CD4-positive, alpha-beta T cell treated with Interleukin-21 for 1 hour (primary cell): ENCODE measurements at places on chromosomes 3 and 15.

- no peak for DNase-seq
Observed at GRCh38 chr15:71011503-71012155, 103.6 kb upstream of the THSD4 start.

DNA sequence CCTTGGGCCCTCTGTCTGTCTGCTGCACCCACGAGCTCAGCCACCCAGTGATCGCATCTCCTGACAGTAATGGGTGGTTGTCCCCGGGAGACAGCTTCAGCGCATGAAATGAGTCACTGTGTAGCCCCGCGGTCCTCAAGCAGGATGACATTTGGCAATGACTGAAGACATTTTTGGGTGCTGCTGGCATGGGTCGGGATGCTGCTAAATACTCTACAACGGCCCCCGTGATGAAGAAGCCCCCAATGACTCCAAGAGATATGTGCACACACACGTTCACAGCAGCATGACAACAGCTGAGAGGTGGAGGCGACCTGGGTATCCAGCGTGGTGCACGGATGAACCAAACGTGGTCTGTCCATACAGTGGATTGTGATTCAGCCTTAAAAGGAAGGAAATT is 17.4 kb upstream of the ZXDC start:
- DNase-seq: no peak

DNA sequence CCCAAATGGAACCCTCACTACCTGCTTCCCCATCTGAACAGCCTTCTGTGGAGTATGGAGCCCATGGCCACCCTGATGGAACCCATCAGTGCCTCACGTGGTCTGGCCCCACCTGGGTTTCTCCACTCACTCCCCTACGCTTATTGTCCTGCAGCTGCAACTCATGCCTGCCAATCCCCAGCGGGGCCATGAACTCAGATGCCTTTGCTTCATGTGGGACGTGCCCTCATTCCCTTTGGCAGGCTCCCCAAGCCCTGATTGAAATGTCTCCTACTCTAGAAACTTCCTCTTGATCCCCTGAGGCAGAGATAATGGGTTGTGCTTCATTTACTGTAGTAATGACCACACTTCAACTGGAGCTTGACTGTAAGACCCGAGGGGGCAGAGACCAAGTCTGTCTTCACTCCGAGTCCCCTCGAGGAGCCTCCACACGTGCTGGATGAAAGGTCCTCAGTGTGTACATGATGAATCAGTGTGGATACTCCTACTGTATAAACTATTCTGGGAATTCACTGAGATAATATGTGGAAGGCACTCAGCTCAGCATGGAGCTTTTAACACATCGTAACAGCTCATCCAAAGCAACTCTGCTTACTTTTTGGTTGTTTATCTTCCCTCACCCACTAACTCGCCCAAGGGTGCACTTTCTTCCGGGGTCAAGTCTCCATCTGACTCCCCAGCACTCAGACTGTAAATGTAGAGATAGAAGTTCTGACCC is 232.8 kb upstream of the BHLHE40 start:
- DNase-seq: no peak

DNA sequence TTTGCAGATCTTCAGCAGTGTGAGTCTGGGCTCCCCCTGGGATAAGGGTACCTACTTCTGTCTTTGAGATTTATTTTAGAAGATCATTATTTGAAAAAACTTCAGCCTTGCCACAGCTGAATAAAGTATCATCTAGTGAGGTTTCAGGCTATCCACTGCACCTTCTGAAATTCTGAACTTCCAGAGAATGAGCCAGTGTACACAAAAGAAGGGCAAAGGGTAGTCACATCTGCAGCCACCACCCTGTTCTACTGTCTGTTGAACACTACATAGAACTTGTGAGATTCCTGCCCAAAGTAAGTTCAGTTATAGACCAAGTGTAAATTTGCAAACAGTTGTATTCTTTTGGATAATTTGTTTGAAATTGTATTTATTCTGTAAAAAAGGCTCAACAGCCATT is 38.0 kb upstream of the PTPN23 start:
- DNase-seq: no peak

DNA sequence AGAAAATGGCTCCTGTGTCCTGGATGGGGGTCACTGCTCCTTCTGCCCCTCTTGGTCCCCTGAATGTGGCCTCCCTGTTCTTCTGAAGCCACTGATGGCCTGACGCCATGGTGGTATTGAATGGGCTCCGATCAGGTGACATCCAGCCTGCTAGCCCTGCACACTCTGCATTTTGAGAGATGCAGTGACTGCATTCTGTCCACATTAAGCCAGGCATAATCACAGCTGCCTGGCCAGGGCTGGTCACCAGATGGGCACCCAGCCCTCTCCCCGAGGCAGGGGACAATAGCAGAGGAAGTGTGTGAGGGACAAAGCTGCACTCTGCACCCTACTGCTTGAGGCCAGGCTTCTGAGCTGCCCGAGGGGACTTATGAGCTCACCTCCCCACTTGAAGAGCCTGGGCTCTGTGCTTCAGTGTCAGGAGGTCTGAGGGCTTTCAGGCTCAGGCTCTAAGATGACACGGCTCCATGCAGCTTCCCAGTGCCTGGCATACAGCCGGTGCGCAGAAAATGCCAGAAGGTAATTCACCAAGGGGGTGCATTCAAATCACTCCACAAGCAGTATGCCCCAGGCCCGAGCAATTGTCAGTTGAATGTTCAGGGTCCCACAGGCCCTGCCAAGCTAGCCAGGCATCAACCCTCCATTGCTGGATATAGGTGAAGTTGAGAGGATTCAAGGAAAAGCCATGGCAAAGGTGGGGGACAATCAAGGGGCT is 56.8 kb downstream of the WNT7A start:
- no peak for DNase-seq

- no peak for DNase-seq
Observed at GRCh38 chr3:80014576-80014975, 246.8 kb upstream of the ROBO1 start.

GRCh38 chr15:90709278-90709677 is 7.9 kb upstream of the BLM start:
- DNase-seq: no peak

DNA sequence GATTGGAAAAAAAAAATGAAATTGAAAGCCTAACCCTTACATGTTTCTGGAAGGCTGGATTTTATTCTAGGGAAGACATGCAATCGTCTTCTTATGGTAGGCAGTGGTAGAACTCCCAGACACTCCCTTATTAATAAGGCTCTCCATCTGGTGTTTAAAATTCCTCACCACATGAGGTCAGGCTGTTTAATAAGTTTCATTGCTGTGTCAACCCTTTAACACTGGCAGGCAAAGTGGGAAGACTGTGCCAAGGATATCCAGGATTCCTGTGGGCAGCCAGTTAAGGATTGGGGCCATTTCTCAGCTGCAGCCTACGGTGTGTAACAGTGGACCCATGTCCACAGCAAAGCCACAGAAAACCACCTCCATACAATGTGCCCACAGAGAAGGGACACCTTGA is 225.5 kb upstream of the CHRM5 start:
- no peak for DNase-seq

DNA sequence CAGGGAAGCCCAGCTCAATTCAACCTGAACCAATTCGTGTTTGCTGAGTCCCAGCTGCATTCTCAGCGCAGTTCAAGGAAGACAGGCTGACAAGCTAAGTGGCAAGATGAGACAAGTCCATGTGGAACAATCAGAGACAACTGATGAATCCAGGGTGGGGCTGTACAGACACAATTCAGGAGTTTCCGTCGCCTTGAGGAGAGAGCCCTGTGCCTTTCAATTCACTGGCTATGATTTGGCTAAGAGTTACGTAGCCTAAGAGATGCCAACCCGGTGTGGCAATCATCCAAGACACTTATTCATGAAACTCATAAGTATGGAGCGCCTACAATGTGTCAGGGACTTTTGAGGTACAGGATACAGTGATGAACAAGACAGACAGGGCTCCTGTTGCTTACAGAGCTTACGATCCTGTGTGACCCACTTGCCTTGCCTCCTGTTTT is 15.5 kb upstream of the ZBED2 start:
- peak; percentile 13 for DNase-seq

- DNase-seq: no peak
Observed at GRCh38 chr3:102074946-102075345, 225.6 kb downstream of the NFKBIZ start.

GRCh38 chr3:143786219-143787191 is 61.8 kb downstream of the SLC9A9 start:
- DNase-seq: no peak

DNA sequence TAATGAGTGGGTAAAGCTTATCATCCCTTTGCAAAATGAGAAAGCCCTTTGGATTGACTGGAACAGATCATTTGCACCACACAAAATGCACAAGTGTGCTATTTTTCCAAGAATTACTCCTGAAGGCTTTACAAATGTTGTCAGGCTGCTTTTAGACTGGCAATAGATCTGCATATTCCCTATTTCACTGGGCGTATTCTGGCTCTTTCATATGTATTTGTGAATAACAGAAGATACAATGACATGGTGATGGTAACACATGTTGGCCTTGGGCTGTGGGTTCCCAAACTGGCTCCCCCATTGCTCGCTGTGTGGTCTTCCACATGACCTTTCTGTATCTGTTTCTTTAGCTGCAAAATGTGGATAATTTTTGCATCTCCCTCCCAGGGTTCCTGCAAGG is 303.4 kb upstream of the CHRM5 start:
- DNase-seq: no peak

GRCh38 chr15:77032647-77033416 is 37.9 kb downstream of the PSTPIP1 start:
- DNase-seq: no peak

GRCh38 chr15:36186376-36186775 is 393.1 kb upstream of the CDIN1 start:
- DNase-seq: no peak

DNA sequence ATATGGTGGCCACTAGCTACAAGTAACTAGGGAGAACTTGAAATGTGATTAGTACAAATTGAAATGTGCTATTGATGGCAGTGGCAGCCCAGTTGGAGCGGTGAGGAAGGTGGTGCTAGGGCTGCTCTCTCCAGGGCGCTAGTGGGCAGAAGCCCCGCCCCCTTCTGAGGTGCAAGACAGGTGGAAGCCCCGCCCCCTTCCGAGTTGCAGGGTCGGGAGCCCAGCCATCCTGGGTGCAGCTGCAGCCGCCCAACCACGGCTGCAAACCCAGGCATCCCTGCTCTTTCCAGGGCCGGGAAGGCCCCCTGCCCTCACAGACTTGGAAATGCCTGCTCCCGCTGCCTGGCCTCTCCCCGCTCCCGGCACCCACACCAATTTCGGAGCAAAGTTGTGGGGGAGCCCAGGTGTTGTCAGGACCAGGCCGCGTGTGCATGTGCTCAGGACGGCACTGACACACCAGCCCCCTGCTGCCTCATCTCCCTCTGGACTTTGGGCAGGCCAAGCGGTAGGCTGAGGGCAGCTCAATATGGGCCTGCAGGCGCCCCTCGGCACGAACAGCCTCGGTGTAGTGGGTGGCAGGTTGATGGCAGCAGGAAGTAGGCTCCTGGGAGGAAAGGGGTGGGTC is 10.0 kb downstream of the ATR start:
- no peak for DNase-seq

DNA sequence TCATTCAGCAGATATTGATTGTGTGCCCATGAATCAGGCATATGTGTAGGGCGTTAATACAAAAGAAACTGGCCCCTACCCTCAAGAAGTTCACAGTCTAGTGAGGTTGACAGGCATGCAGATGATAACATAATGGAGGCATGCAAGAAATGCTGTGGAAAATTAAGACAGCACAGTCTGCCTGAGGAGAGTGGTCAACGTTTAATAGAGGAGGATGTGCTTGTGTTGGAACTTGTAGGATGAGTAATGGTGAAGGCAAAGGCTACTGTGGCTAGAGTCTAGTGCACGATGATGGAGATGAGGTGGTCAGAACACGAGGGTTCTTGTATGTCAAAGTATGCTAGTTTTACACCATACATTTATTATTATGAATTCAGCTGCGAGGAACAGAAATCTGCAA is 295.7 kb downstream of the SOX2 start:
- no peak for DNase-seq

DNA sequence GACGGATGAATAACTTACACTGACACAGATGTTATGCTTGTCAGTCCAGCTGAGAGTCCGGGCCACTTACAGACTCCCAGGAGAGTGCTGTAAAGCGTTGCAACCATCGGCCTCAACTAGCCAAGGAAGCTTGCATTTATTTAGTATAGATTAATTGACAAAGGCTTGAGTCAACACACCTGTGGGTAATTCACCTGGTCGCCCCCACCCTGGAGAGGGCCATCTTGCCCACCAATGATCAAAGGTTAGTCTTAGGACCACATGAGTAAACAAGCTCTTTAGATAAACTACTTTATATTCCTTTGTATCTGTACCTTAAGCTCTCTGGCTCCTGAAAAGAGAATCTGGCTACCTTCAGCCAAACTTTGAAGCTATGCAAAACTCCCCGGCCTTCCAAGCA is 51.0 kb downstream of the PAK2 start:
- DNase-seq: no peak

GRCh38 chr3:53350652-53351051 is 3.3 kb upstream of the DCP1A start:
- peak; percentile 11 for DNase-seq

GRCh38 chr3:51371943-51372557 is 13.0 kb upstream of the MANF start:
- peak; percentile 74 for DNase-seq
